ENCODE measurements at places on chromosomes 4 and X.

- DNase-seq = peak; percentile 34
Measured at GRCh38 chrX:74923942-74924448, 1.3 kb downstream of the NEXMIF start.

DNA sequence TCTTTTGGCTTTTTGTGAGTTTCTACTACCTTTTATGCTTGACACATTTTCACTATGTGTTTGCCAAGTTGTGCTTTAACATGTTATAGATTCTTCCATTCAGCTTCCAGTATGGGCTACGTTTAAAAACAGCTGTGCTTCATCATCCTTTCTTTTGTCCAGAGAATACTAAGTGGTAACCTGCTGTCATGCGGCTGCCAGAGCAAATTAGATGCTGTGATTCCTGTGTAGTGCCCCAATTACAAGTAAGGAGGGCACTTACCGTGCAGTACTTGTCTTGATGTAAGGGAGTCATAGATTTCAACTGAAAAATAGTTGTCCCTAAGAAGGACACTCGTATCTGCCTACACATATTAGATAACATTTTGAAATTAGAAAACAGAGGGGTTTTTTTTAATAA lies 531.8 kb upstream of the GALNTL6 start:
- no peak for DNase-seq

DNA sequence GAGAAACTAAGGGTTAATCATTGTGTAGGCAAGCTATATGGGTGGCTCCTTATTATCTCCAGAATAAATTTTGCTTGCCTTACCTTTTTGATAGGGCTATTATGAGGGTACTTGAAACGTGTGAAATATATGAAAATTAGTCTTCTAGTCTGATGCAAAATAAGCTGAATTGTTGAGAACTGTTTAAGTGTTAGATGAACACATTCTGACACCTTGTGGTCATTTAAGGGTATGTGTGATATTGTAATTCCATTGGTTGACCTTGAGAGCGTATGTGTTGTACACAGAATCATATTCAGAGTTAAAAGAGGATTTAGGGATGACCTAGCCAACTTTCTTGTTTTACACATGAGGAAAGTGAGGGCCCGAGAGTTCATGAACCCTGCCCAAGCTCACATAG lies 44.6 kb upstream of the LINC00632 start:
- no peak for DNase-seq

DNA sequence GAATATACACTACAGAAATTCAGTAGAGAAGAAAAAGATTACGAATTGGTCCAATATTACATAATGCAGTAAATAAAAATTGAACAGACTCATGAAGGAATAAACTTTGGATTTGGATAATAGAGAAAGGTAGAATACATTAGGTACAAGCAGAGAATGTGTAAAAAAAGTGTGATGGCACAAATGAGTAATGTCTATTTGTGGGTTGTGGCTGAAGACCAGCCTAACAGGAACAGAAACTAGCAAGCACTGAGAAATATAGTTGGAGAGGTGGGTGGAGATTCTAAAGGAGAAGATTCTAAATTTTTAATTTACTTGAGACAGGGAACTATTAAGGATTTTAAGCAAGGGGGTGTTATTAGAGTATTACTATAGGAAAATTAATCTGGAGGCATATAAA lies 15.2 kb upstream of the CLOCK start:
- DNase-seq = no peak

DNA sequence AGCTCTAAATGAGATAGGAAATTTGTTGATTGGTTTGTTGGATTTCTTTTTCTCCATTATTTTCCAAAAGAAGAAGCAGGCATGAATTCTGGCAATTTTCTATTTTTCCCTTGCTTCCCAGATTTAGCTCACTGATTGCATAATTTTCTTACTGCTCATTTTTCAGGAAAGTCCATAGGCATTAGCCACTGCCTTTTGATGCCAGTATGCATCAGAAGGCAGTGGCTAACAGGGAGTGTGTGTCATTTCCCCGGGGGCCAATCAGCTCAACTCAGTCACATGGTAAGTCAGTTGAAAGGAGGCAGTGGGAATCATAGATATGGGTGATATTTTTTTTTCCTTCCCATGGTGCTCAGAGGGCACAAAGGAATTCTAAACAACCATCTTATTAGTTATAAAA lies 156.7 kb downstream of the TRIML1 start:
- no peak for DNase-seq

GRCh38 chrX:110045421-110045820 lies 42.5 kb downstream of the TMEM164 start:
- DNase-seq = no peak

DNA sequence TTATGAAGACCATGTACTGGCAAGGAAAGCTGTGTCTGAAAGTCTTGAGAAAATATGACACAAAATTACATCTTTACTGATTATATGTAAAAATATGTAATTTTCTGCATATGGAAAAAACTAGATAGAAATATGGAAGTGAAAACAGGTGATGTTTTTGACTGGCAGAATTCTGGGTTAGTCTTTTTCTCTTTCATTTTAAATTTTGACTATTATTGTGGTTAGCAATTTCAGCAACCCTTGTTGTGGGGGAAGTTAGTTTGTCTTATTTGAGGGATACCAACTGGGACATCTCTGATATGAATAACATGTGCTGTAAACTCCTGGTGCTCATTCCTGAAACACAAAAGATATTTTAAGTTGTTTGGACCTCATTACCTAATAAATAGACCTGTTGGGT lies 49.9 kb upstream of the CPEB2 start:
- no peak for DNase-seq

- no peak for DNase-seq
Measured at GRCh38 chr4:138537731-138538490, 295.8 kb upstream of the SLC7A11 start.

GRCh38 chr4:173167758-173168395 lies 734 bp upstream of the GALNT7 start:
- DNase-seq = peak; percentile 39

- DNase-seq = no peak
Measured at GRCh38 chr4:184011826-184012380, 106.8 kb downstream of the STOX2 start.

GRCh38 chrX:142359331-142359730 lies 154.2 kb upstream of the MAGEC2 start:
- no peak for DNase-seq

- no peak for DNase-seq
Measured at GRCh38 chr4:108820492-108821350, 57.9 kb upstream of the ETNPPL start.

DNA sequence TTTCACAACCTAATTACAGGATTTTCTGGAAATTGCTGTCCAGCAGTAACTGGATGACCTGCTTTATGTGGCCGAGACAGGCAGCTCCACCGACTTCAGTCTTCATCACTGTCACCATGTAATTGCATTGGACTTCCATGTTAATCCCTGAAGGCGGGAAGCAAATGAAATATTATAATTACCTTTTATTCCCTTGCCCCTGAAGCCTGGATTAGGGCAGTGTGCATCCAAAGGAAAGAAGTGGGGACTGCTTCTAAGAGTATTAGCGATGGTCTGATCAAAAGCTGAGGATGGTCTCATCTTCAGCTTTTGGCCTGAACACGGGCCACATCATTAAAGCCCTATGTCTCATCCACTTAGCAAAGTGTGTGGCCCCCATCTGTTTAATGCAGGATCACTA lies 311.6 kb upstream of the GALNT7 start:
- no peak for DNase-seq

DNA sequence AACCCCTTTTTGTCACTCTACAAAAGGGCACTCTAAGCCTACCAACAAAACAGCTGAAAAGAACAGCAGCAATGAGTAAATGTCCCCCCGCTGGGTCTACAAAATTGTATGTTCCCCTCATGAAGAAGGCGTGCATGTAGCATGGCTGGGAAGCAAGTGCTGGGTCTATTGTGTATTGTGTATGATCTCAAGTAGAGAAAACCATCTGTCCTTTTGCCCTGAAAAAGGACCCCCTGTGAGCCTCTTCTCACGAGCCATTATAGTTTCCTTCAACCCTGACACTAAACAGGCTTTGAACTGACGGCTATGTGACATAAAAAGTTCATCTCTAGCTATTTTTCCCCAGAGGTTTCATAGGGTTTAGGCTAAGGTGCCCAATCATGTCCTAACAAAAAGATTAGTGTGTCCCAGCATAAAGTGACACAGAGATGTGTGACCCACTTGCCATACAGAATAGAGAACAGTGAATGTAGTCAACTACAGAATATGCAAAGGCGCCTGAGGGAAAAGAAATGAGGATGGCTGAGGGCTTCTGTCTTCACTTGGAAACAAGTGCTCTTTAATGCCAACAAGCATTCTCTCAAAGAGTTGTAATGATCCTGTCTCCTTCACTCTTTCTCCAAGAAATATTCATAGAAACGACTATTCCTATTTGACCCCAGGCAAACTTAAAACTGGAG lies 27.3 kb downstream of the COL25A1 start:
- DNase-seq = no peak

DNA sequence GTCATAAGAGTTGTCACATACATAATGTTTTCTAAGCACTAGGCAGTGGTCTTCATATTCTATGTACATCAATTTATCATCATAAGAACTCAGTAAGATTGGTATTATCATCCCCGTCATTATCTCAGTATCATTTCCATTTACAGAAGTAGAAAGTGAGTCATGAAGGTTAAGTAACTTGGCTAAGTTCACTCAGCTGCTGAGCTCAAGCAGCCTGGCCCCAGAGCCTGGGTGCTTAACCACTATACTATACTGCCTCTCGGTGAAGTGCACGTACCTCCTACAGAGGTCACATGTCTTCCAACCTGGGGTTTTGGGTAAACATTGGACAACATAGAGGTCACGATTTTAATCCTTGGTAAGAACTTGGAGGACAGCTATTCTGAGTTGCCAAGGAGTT lies 161.5 kb upstream of the GATB start:
- DNase-seq = no peak

- DNase-seq = no peak
Measured at GRCh38 chr4:592825-593520, 16.9 kb upstream of the TMEM271 start.

DNA sequence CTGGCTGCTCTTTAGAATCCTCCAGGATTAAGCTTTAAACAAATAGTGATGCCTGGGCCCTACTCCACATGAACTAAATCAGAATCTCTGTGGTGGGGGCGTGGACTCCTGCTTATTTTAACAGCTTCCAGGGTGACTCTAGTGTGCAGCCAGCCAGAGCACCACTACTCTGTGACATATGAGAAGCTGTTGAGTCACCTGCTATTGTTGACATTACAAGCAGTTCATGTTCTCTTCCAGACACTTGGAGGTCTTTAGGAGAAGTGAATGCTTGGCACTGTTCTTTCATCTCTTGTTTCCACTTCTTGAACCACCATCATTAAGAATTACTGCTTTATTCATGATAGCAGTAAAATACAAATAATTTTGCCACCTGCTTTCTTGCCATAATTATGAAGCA lies 426 bp upstream of the C4orf51 start:
- peak; percentile 46 for DNase-seq

DNA sequence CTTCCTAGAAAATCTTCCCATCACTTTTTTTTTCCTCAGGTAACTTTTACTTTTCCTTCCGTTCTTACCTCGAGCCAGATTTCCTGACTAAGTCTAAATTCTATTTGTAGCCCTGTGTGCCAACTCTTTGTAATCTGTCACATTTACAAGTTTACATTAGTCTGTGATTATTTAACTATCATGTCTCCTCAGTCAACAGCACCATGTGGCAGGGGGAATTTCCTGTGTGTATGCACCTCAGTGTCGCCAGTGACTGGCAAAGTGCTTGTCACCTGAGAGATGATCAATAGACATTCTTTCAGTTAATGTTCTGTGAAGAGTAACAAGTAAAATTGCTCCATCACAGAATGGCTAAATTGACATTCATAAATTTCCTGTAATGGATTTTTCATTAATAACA lies 468.5 kb downstream of the PDGFC start:
- no peak for DNase-seq

GRCh38 chr4:46270986-46271596 lies 118.8 kb downstream of the GABRA2 start:
- DNase-seq = no peak

GRCh38 chrX:40174854-40175510 lies 77.2 kb upstream of the BCOR start:
- peak; percentile 67 for DNase-seq

- DNase-seq = no peak
Measured at GRCh38 chr4:87101543-87102199, 118.7 kb downstream of the KLHL8 start.

DNA sequence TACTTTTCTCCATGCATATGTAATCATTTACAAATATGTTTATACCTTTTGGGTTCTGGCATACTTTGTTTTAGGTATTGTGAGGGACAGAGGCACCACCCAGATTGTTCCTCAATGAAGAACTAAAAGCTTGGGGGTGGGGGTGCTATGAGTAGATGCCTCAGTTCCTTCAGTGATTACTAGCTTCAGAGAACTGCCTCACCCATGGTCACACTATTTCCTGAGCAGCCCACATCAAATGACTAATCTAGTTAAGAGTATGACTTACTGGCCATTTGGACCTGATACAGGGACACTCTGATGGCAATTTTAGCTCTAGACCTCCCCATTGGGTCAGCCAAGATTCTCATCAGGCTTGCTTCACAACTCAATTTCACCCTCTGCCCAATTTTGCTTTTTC lies 22.2 kb upstream of the CXXC4 start:
- no peak for DNase-seq

GRCh38 chr4:34939073-34939472 lies 1305.2 kb downstream of the ARAP2 start:
- DNase-seq = no peak

DNA sequence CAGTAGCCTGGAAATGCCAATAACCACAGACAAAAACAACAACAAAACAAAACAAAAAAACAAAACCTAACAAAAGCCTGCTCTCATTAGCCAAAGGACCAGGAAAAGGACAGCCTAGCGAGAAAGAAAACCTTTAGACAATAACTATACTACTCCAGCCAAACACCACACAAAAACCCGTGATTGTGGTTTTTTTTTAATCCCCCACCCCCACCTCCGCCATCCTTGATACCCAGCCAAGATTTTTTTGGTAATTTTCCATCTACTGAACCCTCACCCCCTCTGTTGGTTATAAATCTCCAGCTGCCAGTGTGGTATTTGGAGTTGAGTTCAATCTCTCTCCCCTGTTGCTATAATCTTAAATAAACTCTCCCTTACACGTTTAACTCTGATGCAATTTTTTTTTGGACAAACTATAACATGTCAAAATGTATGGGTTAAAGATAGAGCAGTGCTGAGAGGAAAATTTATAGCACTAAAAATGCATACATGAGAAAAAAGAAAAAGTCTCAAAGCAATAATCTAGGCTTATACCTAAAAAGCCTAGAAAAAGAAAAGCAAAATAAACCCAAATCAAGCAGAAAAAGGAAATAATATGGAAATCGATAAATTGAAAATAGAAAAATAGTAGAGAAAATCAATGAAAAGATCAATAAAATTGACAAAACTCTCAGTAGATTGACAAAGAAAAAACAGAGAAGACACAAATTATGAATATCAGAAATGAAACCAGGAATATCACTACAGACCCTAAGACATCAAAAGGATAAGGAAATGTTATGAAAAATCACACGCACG lies 83.7 kb downstream of the NAT8L start:
- no peak for DNase-seq

- DNase-seq = no peak
Measured at GRCh38 chr4:1626151-1626550, 58.0 kb downstream of the FAM53A start.

GRCh38 chrX:125205133-125205917 lies 114.3 kb upstream of the TEX13C start:
- DNase-seq = peak; percentile 61
